ENCODE measurements at places on chromosomes 2 and 18.

DNA sequence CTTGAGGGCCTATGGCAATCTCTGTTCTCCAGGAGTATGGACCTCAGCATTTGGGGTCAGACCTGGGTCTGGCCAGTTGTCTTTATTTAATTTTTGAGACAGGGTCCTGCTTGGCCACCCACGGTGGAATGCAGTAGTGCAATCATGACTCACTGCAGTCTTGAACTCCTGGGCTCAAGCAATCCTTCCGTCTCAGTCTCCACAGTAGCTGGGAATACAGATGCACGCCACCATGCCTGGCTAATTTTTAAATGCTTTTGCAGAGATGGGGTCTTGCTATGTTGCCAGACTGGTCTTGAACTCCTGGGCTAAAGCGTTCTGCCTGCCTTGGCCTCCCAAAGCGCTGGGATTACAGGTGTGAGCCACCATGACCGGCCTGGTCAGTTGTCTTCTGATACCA is 46.4 kb upstream of the INHBB start:
- DNase-seq, result no peak

DNA sequence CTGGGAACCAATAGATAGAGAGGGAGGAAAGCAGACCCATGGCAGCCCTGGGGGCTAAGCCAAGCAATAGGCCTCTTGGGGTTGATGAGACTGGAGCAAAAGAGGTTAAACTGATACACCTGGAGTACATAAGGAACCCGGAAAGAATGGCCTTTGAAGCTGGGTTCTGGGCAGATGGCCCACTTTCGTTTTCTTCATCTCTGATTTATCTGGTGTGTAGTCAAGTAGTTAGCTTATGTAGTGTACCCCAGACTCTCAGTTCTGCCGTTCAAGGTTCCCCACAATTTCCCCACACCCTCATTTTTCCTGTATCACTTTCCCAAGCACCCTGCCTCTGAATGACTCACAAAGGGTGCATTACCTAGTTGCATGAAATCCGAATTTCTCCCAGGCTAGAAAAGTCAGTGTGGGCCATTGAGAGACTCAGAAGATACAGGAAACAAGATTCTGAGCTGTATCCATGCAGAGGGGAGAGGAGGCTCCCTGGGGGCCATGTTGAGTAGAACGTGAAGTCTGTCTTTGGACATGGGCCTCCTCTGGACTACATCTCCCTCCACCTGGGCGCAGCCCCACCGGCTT is 235.0 kb downstream of the LOXHD1 start:
- DNase-seq, result no peak

DNA sequence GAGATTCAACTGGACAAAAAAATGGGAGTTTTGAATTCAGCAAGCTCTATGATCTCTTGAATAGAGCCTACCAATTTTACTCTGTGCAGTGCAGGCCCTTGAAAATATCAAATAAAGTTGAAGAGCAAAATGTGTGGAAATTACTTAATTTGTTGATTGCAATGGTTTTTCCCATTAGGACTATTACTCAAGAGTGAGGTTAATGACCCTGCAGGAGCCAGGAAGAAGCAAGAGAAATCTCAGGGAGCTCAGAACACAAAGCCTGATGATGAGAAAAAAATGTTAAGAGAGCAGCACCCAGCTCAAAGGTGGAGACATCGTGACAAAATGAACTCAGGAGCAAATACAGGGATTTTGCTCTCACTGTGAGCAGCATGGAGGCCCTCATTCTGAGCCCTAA is 337.6 kb upstream of the TRIB2 start:
- no peak for DNase-seq

DNA sequence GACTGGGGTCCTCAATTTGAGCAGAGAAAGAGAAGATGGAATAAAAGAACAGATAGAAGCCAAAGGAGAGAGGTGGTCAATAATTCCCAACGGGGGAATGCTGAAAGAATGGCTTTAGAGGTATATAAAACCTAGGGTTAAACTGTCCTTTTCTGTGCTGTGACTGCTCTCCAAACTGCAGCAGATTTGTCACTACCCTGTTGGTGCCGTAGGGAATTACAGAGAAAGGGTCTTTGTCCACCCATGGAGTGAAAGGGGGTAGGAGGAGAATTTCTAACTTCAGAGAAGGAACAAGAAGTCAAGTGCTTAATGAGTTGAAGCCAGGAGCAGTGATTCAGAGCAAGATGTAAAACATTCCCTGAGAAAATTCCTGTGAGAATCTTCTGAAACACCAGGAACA is 486.5 kb downstream of the NUP35 start:
- no peak for DNase-seq

- no peak for DNase-seq
Observed at GRCh38 chr18:66511792-66512191, 92.1 kb downstream of the CDH19 start.

DNA sequence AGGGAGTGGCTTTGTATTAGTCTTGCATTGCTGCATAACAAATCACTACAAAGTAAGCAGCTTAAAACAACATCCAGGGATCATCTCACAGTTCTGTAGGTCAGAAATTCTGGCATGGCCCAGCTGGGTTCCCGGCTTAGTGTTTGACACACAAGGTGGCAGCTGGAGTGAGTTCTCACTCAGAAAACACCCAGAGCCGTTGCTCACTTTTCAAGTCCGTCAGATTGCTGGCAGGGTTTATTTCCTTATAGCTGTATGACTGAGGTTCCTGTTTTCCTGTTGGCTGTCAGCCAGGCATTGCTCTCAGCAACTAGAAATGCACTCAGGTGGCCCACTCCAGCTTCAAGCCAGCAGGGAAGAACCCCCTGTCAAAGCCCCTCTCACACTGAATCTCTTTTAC is 324.1 kb downstream of the CCDC178 start:
- no peak for DNase-seq

GRCh38 chr2:155485141-155485842 is 786.8 kb downstream of the KCNJ3 start:
- no peak for DNase-seq

GRCh38 chr2:75655861-75656260 is 9.3 kb downstream of the MRPL19 start:
- DNase-seq, result no peak

GRCh38 chr18:51300912-51301311 is 103.4 kb upstream of the MEX3C start:
- no peak for DNase-seq

GRCh38 chr2:133867166-133867565 is 298.9 kb upstream of the NCKAP5 start:
- DNase-seq, result no peak

GRCh38 chr2:121038891-121039616 is 245.9 kb downstream of the TFCP2L1 start:
- DNase-seq, result no peak

- no peak for DNase-seq
Observed at GRCh38 chr2:238850091-238850490, 2.2 kb downstream of the TWIST2 start.

DNA sequence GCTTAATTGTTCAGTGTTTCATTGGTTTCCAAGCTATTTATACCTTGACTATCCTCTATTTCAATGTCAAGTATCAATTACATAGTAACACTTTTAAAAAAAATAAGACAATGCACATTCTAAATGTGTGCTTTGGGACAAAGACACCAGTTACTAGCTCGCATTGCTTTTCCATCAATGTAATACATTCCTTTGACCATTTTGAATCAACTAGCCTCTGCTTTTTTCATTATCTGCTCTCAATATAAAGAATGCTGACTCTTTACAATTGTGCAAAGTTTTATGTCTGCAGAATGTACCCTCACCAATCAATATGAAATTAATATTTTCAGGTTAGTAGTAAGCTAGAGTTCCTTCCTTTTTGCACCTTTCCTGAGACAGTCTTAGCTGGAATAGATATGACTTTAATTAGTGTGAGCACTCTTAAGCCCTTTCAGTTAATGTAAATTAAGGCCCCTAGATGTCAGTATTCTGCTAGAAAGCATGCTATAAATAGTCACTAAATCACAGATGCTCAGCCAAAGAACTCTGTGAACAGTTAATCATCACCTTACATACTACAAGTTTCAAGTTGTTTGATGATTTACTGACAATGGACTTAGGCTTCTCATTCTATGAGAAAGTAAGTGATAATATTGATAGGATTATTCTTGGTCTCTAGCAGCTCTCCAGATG is 413.6 kb downstream of the PTH2R start:
- no peak for DNase-seq

DNA sequence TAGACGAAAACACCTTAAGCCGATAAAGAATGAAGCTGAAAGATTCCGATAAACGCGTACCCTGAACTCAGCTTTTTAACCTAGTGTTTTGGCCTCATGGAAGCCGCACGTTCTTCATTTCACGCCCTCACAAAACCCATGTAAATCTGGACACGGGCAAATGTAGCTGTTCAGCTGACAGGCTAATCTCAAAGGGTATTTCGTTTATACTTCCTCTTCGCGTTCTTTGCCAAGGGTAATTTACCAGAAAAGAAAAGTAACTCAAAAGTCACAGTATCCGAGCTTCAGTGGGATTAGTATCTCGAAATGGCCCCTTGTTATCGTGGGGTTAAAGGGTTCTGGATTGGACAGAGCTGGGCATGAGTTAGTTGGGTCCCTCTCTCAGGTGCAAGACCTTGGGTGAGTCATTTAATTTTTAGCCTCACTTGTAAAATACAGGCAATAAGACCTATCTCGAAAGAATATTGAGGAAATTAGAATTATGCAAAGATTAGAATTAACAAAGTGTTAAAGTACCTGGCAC is 22.0 kb upstream of the STPG4 start:
- no peak for DNase-seq

DNA sequence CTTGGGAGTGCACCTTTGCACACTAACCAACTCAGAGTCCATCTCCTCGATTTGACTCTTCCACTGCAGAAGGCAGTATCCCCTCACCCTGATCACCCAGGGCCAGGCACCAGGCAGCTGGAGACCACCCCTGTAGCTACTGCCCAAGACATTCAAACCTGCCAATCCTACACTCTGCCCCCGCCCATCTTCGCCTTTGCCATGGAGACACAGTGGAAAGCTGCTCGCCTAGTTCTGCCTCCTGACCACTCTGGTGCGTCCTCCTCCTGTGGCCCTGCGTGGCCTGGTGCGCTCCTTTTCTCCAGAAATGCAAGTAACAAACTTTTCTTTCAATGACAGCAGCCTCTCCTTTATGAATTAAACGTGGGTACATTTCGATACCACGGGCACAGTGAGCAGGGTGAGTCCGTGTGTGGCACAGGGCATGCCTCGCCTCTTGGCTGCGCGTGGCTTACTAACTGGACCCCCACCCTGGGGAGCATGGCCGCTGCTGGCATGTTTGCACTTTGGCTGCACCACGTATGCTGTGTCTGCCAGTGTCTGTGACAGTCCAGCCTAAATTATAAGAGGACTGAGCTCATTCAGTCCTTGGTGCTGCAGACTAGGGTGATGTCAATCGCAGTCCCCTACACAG is 47.6 kb downstream of the LONRF2 start:
- no peak for DNase-seq

GRCh38 chr18:48295586-48296311 is 113.4 kb downstream of the ZBTB7C start:
- no peak for DNase-seq

- no peak for DNase-seq
Observed at GRCh38 chr2:46323730-46324129, 26.5 kb downstream of the EPAS1 start.

DNA sequence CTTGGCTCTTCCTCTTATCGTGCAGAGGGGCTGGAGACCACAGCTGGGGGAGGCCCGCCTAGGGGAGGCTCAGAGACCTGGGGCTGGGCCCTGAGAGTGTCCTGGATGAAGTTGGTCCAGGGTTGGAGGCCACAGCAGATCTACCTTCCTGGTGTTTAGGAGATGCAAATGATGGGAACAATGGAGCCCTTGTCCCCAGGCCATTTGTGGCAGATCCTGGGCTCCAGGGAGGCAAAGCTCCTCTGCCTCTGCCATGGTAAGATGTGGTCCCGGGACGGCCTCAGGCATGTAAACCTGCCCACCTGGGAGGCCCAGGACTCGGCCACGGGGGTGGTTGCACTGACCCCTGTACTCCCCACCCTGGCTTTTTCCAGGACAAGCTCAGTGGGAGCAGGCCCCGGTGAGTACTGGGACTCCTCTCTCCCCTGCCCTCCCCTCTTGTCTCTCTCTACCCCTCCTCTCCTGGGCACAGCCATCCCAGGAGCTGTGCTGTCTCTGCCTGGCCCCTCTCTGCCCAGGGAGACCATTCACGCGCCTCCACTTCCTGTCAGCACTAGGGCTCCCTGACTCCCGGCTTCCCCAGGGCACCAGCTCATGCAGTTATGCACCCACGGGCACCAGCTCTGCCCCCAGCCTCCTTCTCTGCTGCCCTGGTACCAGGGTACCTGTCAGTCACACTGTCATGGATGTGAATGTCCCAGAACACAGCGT is 10.9 kb downstream of the SH2D6 start:
- no peak for DNase-seq

DNA sequence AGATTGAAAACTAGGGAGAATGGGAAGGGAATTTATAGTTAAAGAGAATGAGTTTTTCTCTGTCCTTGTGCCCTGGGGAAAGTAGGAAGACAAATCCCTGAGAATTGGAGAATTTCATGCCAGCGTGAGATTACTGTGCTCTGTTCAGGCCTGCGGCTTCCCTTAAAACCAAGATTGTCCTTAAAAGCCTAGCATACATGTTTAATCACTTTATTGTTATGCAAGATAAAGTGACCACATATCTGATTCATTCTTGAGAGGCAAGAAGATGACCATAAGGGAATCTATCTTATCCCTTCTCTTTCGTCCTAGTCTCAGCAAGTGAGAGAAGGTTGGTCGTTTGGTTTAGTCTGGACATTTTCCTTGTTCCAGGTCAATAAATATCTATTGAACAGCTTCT is 75.9 kb downstream of the ADCYAP1 start:
- DNase-seq, result no peak

DNA sequence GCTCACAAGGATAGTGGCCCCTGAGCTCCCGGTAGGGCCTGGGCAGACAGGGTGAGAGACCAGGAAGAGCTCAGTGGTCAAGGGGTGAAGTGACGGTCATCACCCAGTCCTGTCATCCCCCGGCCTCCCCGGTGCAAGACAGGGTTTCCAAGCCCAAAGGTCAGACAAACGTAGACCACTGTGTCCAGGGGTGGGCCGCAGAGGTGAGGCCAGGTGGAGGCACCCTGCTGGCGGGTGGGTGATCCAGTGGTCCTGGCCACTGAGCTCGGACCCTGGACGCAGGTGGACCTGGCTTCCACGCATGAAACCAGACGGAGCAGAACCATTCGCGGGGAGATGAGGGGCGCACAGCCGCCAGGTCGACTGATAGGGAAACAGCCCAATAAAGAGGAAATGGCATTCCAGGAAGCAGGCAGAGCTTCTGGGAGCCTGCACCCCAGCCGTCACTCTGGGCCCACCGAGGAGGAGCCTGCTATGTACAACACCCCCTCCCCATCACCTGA is 14.4 kb upstream of the SNED1 start:
- DNase-seq, result no peak

- DNase-seq, result no peak
Observed at GRCh38 chr2:202290970-202291369, 25.4 kb downstream of the NOP58 start.

DNA sequence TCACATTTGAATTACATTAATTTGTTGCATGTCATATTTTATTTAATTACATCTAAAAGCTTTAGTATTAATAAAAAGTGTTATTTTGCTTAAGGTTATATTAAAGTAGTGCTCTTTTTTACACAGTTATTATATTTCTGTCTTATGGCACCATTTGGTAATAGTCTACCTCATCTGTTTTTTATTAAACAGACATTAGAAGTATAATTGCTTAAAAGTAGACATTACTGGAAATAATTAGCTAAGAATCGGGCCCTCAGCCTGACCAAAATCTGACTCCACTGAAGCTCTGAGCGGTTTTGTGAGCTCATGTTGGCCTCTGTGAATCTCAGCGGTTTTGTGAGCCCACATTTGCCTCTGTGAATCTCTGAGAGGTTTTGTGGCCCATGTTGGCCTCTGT is 102.5 kb upstream of the SNTG2 start:
- no peak for DNase-seq

- DNase-seq, result no peak
Observed at GRCh38 chr2:185035906-185036305, 437.6 kb downstream of the ZNF804A start.

- no peak for DNase-seq
Observed at GRCh38 chr2:230924470-230925341, at the start of gene GPR55. GPR55 (minus strand) TSS chr2:230925242; CDS start chr2:230910962, 14,280 bp downstream.
